ENCODE measurements at places on chromosomes 12 and 14.
A peak's percentile ranks its signal among the peaks of the same experiment; 100 is the strongest.

DNA sequence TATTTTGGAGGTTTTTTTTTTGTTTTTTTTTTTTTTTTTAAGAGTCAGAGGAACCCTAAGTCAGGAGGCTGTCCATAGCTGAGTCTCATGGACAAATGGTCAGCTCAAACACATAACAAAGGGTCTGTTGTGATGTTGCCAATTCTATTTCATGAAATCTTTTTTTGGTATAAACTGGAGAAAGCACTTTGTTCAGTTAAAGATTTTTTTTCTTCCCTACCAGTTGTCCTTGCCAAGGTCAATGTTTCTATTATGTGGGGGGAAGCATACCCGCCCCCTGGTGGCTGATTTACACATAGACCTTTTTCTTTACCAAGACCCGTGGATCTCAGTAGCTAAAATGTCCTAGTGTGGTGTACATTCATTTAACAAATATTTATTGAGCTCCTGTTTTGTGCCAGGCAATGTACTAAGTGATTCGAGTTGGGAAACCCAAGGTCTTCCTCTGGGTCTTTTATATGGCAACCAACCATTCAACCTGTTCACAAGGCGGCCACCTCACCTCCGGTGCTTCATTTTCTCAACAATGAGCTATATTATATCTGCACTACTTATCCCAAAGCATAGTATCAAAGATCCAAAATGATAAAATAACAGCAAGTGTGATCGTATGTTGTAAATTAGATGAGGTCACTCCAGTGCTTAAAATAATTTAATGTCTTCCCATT lies 214.5 kb downstream of the PAH start:
- DNase-seq = peak; percentile 25

DNA sequence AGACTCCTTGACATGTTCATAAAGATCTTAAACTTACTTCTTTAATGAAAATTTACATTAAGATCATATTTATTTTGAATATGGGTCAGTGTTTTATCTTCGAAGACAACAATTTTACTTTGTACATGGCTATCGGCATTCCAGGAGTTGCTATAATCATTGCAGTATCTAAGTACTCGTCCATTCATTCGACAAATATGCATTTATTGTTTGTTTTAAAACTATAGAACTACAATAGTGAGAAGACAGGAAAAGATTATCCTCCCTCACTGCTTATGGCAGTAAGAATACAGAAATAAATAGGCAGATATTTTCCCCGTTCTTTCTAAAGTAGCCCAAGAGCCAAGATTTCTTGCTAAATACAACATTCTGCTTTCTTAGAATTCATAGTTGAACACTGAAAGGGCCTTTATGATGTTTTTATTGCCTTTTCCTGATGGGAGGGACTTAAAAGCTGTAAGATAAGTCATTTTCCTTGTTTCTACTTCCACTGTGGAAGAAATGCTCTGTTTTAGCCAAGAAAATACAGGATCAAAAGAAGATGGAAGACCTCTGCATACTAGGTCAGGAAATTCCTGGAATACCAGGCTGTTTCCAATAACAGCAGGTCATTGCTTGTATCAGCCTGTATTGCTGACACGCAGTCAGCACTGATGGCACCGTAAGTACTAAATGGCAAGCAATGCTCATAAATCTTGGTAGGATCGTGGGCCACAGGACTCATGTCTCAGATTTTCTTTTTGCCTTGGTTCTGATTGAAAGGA lies 521.0 kb upstream of the ATP2B1 start:
- DNase-seq = no peak

GRCh38 chr14:55066223-55066622 lies 14.8 kb downstream of the MAPK1IP1L start:
- no peak for DNase-seq

DNA sequence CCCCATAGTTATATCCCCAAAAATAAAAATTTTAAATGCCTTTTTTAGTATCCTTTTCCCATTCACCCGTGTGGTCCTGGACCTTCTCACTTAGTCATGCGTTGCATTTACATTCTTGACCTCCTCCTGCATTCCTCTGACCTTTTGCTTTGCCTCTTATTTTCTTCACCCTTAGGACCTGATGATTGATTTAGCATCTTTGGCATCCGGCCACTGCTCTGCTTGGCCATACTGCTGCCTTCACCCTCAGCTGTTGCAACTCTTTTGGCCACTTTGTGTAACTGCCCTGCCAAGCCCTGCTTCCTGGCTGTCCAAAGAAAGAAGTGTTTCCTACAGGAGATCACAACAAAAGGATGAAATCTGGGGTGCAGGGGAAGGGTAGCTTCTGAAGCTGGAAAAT lies 48.8 kb upstream of the SLC38A4 start:
- DNase-seq = peak; percentile 70

DNA sequence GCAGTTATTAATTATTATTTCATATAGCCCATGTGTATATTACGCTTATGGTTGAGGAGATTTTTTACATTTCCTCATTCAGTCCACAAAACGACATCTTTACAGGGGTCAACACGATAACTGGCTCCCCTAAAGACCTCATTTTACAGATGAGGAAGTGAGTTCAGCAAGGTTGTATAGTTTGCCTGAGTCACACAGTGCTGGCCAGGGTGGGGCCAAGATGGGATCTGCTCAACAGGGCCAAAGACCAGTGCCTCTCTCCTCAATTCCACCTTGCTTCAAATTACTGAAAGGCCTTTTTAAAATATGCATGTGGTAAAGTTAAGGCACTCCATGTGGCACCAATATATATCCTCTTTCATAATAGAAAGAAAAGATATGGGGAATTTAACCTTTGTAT lies 13.1 kb downstream of the GRIN2B start:
- no peak for DNase-seq

- no peak for DNase-seq
Observed at GRCh38 chr12:24230061-24230701, 280.7 kb upstream of the SOX5 start.

GRCh38 chr14:28303248-28303647 lies 463.3 kb upstream of the FOXG1 start:
- no peak for DNase-seq

DNA sequence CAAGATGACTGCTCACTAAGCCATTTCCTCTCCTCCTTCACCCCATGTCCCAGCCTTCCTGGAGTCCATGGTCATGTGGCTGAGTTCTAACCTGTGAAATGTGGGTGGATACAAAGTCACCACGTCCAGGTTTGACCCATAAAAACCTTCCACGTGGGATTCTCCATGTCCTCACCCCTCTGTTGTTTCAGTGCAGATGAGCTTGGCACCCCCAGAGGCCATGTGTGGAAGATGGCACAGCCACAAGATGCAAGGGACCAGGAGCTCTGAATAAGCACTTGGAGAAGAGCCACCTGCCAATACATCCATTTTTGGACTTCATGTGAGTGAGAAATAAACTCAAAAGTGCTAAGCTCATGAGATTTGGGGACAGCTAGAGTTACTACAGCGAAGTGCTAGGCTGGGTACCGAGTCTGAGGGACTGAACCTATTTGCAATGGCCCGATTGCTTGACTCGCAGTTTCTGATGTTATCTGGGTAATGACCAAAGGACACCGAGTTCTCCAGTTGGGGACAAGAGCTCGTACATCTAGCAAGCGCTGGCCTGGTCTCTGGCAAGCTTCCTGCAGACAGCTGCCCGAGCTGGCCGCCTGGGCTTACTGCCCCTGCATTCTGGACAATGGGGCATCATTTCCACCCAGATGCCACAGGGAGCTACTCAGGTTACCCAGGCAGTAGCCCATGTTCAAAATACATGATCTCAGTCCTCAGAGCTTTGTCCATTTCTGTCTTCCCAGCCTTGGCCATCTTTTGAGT lies 7.7 kb upstream of the SLC24A4 start:
- DNase-seq = no peak

DNA sequence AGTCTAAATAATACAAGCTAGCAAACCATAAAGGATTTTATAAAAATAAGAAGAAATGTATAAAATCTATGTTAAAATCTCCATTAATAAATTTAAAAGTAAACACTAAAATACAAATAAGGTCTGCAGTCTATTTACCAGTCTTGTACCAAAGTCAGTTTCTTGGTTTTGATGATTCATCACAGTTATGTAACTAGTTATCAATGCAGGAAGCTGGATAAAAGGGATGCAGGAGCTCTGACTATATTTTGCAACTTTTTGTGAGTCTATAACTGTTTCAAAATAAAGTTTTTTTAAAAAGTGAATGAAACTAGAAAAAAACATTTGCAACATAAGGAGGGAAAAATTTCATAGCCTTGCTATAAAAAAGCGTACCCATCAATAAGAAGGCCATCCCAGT lies 151.5 kb downstream of the DERA start:
- no peak for DNase-seq

DNA sequence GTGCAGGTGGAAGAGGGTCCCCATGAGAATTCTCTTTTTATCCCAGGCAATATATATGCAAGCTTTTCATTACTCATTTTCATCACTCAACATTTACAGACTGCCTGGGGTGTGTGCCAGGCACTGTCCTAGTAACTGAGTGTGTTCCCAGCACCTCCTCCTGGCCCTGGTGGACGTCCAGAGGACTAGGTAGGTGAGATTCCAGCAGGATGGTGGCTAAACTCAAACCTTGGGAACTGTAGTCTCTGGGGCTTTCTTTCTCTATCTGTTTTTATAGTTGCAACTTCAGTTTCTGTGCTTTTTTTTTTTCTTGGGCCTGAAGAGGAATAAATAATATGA lies 63.8 kb downstream of the SUSD6 start:
- no peak for DNase-seq

GRCh38 chr14:75720842-75721498 lies 59.9 kb downstream of the TTLL5 start:
- DNase-seq = peak; percentile 25

DNA sequence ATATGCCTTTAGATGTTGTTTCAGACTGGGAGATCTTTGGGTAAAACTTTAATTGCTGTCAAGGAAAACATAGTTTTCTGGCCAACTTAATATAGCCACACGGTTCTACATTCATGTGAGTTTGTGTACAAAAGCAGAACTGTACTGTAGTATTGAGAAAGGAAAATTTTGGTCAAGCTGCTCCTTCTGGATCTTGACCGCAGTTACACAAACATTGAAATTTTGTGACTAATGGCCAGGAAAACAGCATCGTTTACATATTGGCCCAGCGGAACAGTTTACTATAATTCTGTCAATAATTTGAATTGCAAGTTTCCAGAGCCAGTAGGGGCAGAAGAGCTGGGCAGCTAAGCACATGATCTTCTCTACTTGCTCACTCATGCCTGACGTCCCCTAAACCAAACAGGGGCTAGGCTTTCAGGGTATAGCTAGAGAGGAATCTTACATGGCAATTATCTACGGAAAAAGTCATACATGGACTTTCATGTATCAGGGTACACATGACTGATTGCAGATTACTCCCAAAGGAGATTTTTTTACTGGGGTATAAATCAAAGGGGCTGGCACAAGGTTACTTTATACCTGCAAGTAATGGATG lies 11.4 kb upstream of the ART4 start:
- no peak for DNase-seq

GRCh38 chr14:34035177-34035933 lies 84.5 kb upstream of the EGLN3 start:
- DNase-seq = no peak

DNA sequence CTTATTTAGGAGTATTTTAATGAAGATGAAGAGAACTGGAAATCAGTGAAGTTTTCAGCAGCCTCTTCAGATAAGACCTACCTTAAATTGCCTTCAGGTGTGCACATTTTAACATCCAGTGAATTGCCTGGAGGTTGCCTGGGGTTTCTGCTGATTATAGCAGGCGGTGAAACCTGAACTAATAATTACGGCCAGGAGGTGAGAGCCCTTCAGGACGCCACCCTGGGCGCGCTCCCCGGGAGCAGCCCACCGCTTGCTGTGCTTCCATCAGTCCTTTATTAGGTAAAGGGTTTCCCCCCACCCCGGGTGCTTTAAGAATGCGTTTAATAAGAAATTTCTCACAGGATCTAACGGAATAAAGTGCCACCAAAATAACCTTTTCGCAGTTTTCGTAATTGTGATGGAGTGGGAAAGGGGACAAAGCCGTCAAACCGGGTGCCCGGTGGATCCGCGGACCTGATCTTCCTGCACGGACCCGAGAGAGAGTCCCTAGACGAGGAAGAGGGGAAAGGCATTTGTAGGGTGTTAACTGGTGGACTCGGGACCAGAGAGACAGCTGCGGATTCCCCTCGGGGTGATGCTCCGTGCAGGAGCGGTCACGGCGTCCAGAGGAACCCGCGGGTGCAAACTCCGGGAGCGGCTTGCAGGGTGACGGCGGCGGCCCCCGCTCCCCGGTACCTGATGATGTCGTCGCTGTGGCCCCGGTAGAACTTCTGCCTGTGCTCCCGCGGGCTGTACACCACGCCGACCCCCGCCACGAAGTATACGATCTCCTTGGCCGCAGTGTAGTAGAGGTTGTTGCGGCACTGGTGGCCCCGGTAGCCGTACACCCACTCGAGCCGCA lies 902 bp downstream of the EML5 start:
- DNase-seq = no peak

GRCh38 chr14:75426332-75427125 lies 1.3 kb upstream of the JDP2 start:
- no peak for DNase-seq

DNA sequence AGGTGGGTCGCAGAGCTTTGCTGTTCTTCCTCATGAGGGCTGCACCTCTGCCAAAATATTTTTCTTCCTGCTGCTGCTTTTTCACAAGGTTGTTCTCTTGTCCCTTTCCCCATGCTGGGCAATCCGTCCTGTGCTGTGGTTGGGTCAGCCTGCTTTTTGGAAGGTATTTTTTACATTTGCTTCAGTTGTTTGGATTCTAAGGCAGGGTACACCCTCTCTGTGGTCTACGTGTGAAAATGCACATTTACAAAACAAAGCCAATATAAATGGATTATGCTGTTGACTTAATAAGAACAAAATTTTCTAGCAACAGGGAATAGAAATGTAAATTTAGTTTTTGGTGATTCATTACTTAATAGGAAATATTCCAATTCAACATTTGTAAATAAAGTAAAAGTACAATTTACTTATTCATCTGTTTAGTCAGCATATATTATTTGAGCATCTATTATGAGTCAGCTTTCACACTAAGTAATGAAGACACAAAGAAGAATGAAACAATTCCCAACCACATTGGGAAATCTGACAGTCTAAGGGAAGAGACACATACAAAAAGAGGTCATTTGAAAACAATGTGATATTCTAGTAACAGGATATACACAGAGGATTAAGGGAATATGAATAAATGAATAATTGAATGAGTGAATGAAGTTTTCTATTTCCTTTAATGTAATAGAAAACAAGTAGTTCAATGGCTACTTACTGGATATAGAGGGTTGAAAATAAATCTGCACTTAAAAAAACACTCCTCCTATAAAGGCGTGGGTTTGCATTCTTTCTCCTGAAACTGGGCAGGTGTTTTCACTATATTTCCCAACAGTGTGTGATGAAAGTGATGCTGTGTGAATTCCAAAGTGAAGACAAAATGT lies 94.6 kb upstream of the PRICKLE1 start:
- no peak for DNase-seq

DNA sequence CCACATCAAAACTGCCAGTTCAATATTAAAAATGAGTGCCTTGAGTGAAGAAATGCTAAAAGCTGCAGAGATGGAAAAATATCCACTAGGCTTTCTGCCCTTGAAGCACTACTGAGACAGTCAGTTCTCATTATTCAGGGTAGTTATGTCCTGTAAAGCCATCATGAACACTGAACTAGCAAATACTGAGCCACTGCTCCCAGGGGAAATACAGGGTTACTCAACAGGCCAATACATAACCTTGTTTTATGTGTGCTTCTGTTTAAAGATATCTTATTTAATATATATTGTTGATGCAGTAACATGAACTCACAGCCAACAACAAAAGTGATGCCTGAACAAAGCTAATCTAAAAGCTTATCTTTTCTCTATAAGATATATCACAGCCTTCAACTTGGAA lies 3.3 kb downstream of the RAD52 start:
- no peak for DNase-seq

- DNase-seq = no peak
Observed at GRCh38 chr14:85595981-85596380, 66.0 kb downstream of the FLRT2 start.

GRCh38 chr14:20986811-20987210 lies 3.0 kb upstream of the METTL17 start:
- peak; percentile 93 for DNase-seq
